ENCODE measurements at places on chromosomes 2 and 18.
A peak's percentile ranks its signal among the peaks of the same experiment; 100 is the strongest.

DNA sequence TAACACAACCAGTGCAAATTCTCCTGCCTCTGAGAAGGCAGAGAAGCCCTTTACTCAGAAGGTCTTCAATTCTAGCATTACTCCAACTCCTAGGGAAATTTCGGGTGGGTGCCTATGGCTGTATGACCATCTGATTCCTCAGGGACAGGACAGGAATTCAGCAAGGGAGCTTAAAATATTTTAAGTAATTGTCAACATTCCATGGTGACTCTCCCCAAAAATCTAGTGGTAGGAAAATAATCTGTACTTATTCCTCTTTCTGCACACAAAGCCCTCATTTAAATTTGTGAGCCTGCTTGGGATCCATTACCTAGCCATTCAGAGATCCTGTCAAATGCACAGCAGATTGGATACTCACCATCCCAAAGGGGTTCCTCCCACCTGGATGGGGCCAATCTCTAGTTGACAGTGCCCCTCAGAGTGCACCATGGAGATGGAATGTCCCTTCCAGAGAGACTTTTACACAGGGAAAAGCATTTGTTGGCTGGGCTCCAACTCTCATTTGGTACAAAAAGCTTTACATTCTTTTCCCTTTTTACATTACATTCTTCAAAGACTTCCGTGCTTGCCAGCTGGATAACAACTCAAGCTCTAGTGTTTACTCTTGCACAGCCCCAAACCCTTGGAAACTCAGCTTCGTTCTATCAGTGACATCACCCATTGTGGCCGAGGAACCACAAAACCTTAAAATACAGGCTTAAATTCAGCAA lies 3.1 kb upstream of the TMEM150A start:
- no peaks in the 10 kb centered on the region for H3K27me3 ChIP-seq
- peak; percentile 55 for DNase-seq
- H3K36me3 ChIP-seq: no peaks in the 10 kb centered on the region

GRCh38 chr2:158953454-158953853 lies 15.0 kb upstream of the TANC1 start:
- DNase-seq: no peak
- H3K4me3 ChIP-seq: no peak overlapping the region
- no peaks in the 10 kb centered on the region for H3K36me3 ChIP-seq
- H3K4me1 ChIP-seq: peaks cover 33% of the 10 kb centered on the region
- peak overlapping the region; percentile 81 for H3K27ac ChIP-seq

DNA sequence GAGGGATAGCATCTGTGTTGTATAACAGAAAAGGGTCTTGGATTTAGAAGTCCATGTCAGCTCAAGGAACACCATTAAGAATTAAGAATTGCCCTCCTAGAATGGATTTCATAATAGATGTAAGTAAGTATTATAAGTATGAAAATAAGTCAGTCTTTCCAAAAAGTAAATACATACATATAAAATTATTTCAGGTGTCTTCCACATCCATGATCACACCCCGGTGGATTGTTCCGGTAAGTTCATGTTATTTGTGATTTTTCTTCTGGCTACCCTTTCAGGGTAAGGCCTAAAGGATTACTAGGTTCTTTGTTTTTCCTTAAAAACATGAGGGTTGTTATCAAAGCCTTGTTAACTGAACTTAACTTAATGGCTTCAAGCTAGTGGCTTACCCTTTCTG lies 55.9 kb downstream of the TMEM185B start:
- no peak overlapping the region for H3K4me3 ChIP-seq
- H3K36me3 ChIP-seq: no peaks in the 10 kb centered on the region
- no peak for DNase-seq
- no peak overlapping the region for H3K27ac ChIP-seq
- H3K27me3 ChIP-seq: no peaks in the 10 kb centered on the region
- H3K4me1 ChIP-seq: no peaks in the 10 kb centered on the region

- no peak overlapping the region for H3K4me3 ChIP-seq
- H3K27ac ChIP-seq: no peak overlapping the region
- H3K4me1 ChIP-seq: no peaks in the 10 kb centered on the region
- H3K27me3 ChIP-seq: no peaks in the 10 kb centered on the region
Measured at GRCh38 chr2:40783704-40784103, 331.8 kb upstream of the SLC8A1 start.

DNA sequence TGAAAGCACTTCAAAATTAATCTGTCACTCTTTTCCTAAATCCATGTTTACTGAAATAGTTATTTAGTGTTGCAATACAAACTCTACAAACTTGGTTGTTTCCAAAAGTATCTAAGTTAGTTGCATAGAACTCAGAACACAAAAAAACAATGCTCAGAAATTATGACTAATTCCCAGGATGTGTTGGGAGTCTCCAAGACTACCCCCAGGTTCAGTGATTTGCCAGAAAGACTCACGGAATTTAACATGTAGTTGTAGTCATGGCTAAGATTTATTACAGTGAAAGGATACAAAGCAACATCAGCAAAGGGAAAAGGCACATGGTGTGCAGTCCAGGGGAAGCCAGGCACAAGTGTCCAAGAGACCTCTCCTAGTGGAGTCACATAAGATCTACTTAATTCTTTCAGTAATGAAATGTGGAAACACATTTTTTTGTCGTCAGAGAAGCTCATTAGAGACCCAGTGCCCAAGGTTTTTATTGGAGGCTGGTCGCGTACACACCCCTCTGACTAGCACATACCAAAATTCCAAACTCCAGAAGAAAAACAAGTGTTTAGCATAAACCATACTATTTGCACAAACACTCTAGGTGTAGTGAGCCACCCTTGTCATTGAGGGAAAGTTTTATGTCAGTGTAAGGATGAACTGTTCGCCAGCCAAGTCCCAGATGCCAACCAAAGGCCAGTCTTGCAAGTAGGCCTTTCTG lies 43.3 kb upstream of the CYP20A1 start:
- no peaks in the 10 kb centered on the region for H3K4me1 ChIP-seq
- no peak overlapping the region for H3K4me3 ChIP-seq
- no peak for DNase-seq
- no peaks in the 10 kb centered on the region for H3K27me3 ChIP-seq
- peaks cover 4% of the 10 kb centered on the region for H3K36me3 ChIP-seq

- H3K4me1 ChIP-seq: no peaks in the 10 kb centered on the region
- H3K4me3 ChIP-seq: no peak overlapping the region
- DNase-seq: no peak
- no peak overlapping the region for H3K27ac ChIP-seq
- H3K27me3 ChIP-seq: no peaks in the 10 kb centered on the region
Measured at GRCh38 chr2:168090366-168091135, 156.8 kb downstream of the STK39 start.

All from sigmoid colon (tissue), 7 donors.